ENCODE measurements at places on chromosomes 2 and 18.

- no peak for DNase-seq
These were observed 41.8 kb downstream of the CERKL start for GRCh38 chr2:181614874-181615638.

DNA sequence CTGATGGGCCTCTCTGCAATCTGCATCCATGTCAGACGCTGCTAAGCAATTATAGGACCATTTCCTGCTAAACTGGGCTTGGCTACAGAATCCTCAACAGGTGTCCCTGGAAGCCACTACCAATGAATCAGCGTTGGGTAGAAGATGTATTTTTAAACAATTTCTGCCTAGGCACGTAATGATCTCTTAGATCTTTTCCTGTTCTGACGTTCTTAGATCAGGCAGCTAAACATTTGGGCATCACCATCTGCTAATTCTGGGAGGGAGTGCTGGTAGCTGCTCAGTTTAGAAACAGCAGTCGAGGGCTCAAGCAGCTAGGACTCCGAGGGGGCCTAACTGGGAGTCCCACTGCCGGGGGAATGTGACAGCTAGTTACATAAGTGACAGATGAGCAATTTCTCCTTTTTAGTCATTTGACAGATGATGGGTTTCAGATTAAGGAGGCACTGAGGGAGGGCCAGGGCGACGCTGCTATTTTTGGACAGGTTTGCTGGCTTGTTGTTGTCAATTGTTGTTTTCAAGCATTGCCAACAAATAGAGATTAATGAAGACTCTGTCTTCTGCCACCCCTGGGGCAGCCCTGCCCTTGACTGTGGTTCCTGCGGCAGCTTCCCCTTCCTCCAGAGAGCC, 92.7 kb downstream of the MRO start:
- no peak for DNase-seq

DNA sequence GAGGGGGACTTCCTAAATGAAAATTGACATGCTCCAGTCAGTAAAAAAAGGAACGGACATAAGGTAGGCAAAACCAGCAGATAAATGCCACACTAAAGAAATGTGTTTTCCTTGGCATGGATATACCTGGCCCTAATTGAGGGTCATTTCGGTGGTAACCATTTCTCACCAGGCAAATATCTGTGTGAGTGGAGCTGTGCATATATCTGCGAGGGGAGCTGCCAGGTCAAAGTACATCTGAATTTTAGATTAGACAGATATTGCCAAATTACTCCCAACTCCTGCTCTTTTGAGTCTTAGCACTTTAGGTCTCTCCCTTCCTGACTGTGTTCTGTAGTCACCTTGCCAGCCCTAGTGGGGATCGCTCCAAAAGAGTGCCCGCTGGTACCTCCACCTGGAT, 204.2 kb downstream of the SH3BP4 start:
- DNase-seq, result no peak

GRCh38 chr2:129205766-129206165, 773.7 kb upstream of the RAB6C start:
- no peak for DNase-seq

- DNase-seq, result no peak
These were observed 266.9 kb upstream of the FANCL start for GRCh38 chr2:58508006-58508405.

GRCh38 chr18:78722929-78723710, 256.5 kb upstream of the SALL3 start:
- no peak for DNase-seq

GRCh38 chr2:173412628-173413027, 58.0 kb downstream of the CDCA7 start:
- DNase-seq, result no peak

DNA sequence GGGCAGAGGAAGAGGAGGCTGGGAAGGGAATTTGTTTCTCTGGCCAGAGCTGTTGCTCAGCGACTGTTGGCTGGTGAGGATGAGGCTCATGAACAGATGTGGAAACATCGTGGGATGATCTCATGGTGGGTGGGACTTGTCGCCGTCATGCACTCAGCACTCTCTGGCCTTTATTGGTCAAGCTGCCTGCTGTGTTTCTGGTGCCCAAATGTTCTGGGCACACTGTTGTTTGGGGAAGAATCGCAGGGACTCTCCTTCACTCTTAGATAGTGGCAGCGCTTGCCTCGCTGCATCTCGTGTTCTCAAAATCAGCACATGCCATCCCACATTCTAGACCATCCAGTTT, 145.6 kb downstream of the AGAP1 start:
- DNase-seq, result no peak

DNA sequence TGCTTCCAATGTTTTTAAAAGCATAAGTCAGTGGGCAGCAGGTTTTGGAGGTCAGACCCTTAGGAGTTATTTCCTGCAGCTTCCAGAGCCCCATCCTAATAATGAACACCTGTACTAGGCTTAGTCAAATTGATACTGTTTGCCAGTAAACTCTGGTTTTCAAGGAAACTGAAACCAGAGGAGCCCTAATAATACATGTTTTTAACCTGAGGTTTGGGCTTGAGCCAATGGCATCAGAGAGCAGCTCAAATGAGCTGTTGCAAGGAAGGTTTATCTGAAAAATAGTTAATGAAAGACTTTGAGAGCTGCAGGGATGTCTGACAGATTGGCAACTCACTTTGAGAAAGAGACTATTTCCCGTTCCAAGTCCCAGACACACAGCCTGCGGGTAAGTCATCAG, 54.6 kb downstream of the DCC start:
- no peak for DNase-seq

DNA sequence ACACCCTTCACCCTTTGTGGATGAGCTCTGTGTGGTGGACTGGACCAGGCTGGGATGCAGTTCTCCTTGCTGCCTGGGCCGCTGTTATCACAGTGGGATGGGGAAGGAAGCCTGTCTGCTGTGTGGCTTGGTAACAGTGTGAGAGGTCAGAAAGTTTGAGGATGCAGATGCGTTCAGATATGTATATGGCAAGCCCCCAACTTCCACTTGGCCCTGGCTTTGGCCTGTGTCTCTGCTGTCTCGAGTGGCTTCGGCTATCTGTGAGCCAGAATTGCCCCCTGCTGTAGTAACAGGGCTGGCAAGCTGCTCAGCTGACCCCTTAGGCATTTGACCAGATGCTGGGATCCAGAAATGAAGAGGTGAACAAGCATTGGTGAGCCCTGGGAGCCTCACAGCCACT, 106.8 kb downstream of the WDSUB1 start:
- DNase-seq, result no peak

DNA sequence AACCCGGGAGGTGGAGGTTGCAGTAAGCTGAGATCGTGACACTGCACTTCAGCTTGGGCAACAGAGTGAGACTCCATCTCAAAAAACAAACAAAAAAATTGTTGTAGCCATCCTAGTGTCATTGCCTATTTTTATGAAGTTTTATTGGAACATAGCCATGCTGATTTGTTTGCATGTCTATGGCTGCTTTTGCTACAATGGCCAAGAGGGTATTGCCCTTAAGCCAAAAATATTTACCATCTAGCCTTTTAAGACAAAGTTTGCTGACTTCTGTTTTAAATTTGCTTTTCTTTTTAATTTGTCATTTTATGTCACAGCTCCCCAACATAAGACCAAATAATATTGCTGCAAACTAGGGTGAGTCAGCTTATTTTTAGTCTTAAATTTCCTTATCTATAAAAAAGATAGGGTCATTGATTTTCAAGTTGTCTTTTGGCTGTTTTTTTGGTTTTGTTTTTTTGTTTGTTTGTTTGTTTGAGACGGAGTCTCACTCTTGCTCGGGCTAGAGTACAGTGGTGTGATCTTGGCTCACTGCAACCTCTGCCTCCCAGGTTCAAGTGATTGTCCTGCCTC, 70.0 kb upstream of the CABLES1 start:
- DNase-seq, result no peak

DNA sequence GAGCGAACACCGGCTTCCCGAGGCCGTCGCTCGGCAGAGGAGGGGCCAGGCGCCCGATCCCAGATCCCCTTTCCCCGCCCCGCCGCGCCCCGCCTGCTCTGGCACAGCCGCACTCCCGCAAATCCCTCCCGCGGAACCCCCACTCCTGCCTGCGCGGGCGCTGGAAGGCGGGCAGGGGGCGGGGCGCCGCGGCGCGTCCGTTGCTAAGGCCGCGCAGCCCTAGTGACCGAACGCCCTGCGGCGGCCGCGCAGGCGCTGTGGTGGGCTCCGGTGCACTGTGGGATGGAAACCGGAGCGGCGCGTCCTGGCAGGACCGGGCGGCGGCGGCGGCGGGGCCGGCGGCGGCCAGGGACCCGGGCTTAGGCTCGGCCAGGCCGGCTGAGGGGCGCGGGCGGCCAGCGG, at the start of gene TRAF3IP1:
Gene TRAF3IP1 (plus strand): TSS at position 273 of the 402 bp plus-strand sequence. CDS start 145 bp downstream, outside the sequence.
- DNase-seq, result peak; percentile 76

DNA sequence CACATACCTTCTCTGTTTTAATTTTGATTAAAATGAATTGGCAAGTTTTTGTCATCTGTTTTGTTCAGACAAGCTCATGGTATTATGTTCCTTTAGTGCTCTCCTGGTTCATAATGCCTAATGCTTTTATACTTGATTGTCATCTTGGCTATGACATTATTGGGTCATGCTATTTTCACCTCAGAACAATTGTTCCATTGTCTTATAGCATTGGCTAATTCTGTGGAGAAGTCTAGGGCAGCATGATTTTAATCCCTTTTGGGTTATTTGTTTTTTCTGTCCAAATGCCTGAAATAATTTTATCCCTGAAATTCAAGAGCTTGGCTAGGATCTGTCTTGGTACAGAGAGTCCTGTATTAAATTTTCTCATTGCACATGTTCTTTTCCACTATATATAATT, 83.8 kb upstream of the CCDC85A start:
- no peak for DNase-seq

- no peak for DNase-seq
These were observed 12.8 kb upstream of the SFTPB start for GRCh38 chr2:85680707-85681371.

GRCh38 chr18:33716061-33716683, 138.2 kb downstream of the ASXL3 start:
- DNase-seq, result no peak

DNA sequence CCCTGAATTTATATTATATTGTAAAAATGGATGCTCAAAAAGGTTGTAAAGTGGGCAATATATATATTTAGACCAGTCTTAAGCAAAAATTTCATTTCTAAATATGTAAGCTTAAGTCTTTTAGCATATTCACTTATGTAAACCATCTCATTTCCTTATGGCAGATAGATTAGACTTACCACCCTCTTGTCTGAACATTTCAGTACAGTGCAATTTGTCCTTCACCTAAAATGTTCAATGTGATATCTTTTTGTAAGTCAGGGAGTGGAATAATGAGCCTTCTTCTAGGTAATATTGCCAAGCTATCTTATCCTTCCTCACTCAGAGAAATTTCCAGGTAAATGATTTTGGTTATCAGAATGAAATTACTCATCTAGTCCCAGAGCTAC, 92.3 kb downstream of the KLF7 start:
- no peak for DNase-seq

GRCh38 chr2:189835855-189836558, 51.8 kb downstream of the PMS1 start:
- DNase-seq, result no peak

DNA sequence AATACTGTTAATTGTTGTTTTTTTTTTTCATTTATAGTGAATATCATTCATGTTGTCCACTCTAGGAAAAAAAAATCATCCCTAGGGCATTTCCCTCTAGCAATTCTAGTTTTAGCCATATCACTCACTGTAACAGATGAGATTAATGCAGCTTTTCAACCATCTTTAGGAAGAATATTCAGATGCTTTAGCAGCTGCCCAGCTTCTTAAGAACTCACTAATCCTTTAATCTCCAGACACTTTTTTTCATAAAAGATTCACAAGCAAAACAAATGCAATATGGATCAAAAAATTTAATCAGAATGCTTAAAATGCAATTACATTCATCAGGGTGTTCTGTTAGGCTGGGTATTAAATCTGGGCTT, 692.6 kb downstream of the ERBB4 start:
- no peak for DNase-seq

- DNase-seq, result peak; percentile 56
These were observed 774 bp downstream of the MSH6 start for GRCh38 chr2:47783486-47784351.

GRCh38 chr18:70172225-70172624, 33.3 kb downstream of the RTTN start:
- no peak for DNase-seq

DNA sequence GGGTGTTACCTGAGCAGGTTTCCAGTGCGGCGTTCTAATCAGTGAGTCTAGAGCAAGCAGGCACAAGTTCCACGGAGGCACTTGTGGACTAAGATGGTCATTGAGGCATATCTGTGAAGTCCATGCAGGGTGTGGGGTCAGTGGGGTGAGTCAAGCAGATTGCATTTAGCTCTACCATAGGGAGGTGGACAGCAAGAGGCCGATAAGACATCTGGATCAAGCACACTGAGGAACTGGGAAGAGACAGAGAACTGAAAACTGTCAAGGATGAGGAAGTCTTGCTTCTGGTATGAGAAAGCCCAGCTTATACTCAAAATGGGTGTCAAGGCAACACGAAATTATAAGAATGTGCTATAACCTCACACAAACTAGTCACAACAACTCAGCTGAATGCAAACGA, 61.2 kb upstream of the SLC39A10 start:
- DNase-seq, result no peak

GRCh38 chr2:152571048-152571766, 146.1 kb downstream of the PRPF40A start:
- DNase-seq, result no peak

DNA sequence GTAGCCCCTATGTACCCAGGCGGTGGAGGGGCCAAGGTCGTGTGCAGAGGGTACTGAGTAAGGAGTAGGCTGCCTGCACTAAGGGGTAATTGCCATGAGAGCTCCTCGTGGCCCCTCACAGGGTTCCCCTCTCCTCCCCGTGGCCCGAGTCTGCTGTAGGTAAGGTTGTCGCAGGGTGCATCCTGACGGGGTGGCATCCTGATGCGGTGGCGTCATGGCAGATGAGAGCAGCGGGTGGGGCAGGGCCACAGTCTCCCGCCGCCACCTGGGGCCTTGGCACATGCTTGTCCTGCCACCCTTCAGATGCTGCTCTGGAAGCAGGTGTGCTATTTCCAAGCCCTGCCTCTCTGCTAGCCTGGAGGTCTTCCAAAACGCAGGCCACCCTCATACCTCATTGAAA, 89.7 kb downstream of the EIPR1 start:
- no peak for DNase-seq

GRCh38 chr2:174007010-174007409, 41.8 kb upstream of the SP3 start:
- DNase-seq, result no peak

- no peak for DNase-seq
These were observed 6.2 kb downstream of the RNU2-63P start for GRCh38 chr2:88010136-88010535.

Measured in effector memory CD4-positive, alpha-beta T cell (primary cell).